Activated CD4-positive, CD25-positive, alpha-beta regulatory T cell (primary cell): ENCODE measurements at places on chromosomes 16 and 17.

- no peak for DNase-seq
Observed at GRCh38 chr16:27722207-27722606, 172.3 kb downstream of the KATNIP start.

DNA sequence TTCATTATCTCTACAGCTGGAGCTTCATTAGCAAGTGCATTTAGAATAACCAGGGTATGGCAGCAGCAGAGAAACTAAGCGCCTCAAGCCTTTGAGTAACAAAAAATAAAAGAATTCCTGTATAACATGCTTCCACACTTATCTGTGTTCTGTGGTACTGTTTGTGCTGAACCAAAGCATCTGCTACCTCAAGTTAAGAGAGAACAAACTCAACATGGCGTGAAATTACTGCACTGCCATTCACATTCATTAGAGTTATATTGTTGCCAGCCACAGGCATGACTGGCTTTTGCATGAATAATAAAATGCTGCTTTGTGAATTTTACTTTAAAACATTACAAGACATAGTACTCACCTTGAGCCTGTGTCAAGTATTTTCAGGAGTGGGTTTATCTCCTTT, 76.6 kb downstream of the NLK start:
- DNase-seq = no peak

GRCh38 chr17:73520369-73520761, 123.9 kb downstream of the SDK2 start:
- no peak for DNase-seq

- DNase-seq = no peak
Observed at GRCh38 chr17:42027961-42028790, 8.3 kb downstream of the NKIRAS2 start.
